ENCODE measurements at places on chromosomes 2 and 18.

GRCh38 chr2:190844700-190845401 is 35.8 kb upstream of the GLS start:
- no peak for DNase-seq

- DNase-seq, result no peak
These were observed 72.8 kb upstream of the DTNA start for GRCh38 chr18:34637094-34637801.

DNA sequence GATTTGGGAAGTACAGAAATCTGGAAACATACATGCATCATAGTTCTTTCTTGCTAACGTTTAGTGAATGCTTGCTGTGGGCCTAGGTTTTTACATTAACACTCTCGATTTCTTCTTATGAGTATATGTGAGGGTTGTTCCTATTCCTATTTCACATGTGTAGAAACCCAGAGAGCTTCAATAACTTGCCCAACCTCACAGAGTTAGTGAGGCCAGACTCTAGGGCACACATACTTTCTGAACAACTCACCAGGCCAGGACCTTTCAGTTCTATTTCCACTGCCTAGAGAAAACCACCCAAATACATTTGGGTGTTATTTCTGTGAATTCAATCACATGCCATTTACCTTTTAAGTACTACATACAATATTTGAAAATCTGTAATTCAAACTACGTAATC is 8.2 kb upstream of the KCTD1 start:
- no peak for DNase-seq

DNA sequence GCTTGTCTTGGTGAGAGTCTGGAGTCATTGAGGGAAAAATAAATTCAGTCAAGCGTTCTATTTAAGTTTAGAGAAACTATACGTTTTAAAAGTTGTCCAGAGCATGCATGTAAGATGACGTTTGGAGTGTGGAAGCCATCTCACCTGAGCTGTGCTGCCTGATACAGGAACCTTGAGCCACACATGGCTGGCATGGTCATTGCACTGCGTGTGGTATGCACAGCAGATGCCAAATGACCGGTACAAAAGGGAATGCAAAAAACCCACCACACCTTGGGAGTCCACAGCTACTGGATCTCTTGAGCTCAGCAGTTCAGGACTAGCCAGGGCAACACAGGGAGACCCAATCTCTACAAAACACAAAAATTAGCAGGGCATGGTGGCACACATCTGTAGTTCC is 4.3 kb downstream of the MZT2B start:
- no peak for DNase-seq

GRCh38 chr2:47141520-47141919 is 13.6 kb downstream of the STPG4 start:
- no peak for DNase-seq

DNA sequence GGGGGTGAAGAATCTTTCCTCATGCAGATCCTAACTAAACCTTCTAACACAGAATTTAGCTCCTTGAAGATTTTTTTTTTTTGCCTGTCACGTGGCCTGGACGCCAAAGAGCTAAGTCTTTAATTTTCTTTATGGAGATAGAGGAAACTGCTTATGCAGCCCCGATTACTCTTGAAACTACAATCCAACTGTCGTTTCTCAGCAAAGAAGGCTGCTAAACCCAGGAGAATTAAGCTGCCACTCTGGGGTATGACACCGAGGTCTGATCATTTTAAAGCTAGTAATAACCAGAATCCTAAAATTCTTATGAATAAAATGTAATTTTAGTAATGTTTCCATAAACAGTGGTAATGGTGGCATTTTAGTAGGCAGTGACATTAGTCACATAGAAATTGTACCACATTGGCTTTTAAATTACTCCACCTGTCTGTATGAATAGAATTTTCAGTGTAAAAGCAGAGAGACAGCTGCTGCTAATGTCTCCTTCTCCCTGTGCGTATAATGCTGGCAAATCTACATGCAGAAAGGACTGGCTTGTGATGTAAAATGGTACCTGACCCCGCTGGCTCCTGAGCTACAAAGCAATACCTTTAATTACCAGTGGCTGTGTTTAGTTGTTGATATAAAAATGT is 86.5 kb downstream of the MEIS1 start:
- DNase-seq, result no peak

GRCh38 chr2:163665817-163666216 is 70.0 kb downstream of the FIGN start:
- DNase-seq, result no peak

GRCh38 chr2:68544811-68545210 is 77.4 kb downstream of the APLF start:
- no peak for DNase-seq

GRCh38 chr2:111161971-111162370 is 41.3 kb downstream of the BCL2L11 start:
- no peak for DNase-seq
